Pancreas (tissue), 10 donors: ENCODE measurements at places on chromosomes 2 and 18. TPM values are rescaled to one million over a fixed set of nuclear protein-coding genes. Genes with fewer than 3 reads are reported as not detected.

The SIX3 gene
- polyA plus RNA-seq, result 1.7 TPM

- DNase-seq, result peak; percentile 78
These were observed 2.4 kb upstream of the ARHGEF4 start for GRCh38 chr2:130834091-130834930.

The QPCT gene
- polyA plus RNA-seq, result 69.0 TPM

GRCh38 chr2:54572636-54573536 is 116.8 kb downstream of the SPTBN1 start:
- DNase-seq, result no peak

GRCh38 chr2:27856386-27856785 is 33.8 kb downstream of the RBKS start:
- DNase-seq, result no peak

GRCh38 chr2:157333304-157334047 is 7.9 kb upstream of the ERMN start:
- no peak for DNase-seq

DNA sequence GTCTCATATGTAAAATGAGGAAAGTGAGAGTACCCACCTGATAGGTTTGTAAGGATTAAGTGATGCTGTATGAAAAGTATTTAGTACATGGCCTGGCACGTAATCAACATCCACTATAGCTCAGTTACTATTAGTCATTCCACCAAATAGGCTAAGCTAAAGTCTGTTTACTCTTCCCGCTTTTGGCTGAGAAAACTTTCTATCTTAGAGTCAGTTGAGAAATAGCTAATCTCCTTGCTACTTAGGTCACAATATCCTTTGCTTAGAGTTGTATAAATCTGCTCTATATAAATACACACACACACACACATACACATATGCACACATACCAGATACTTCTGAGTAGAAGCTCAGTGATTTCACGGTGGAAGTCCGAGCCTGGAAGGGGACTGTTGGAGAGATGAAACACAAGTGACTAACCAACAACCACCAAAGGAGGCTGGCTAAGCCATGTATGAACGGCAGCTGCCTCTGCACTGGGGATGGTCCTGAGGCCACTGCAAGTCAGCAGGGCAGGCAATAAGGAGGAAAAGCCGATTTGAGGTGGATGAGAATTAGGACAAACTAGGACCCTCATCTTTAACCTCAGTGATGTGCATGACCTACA is 104.6 kb upstream of the EPHA4 start:
- DNase-seq, result no peak

The TEKT4 gene
- polyA plus RNA-seq, result not detected

- DNase-seq, result no peak
These were observed 36.7 kb upstream of the BMP10 start for GRCh38 chr2:68907920-68908253.

The SPC25 gene
- polyA plus RNA-seq, result 0.61 TPM

The CYP27A1 gene
- 9.9 TPM for polyA plus RNA-seq

GRCh38 chr2:13135856-13136255 is 419.1 kb downstream of the TRIB2 start:
- no peak for DNase-seq

- DNase-seq, result no peak
These were observed 49.1 kb upstream of the ANKRD62 start for GRCh38 chr18:12044591-12044990.

DNA sequence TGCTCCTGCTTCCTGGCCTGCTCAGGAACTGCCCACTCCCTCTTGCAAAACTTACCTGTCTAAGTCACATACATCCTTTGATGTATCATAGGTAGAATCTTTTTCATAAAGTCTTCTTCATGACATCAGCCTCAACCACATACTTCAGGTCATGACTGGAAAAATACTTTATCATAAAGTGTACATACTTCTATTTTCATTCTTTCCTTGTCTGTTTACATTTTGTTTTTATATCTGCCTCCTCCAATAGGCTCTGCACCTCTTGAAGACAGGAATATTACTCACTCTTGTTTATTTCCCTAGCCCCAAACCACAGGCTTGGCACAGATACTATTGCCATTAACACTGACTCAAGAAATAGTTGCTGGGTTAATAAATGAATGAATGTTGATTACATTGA is 43.6 kb upstream of the ZNF804A start:
- DNase-seq, result no peak

DNA sequence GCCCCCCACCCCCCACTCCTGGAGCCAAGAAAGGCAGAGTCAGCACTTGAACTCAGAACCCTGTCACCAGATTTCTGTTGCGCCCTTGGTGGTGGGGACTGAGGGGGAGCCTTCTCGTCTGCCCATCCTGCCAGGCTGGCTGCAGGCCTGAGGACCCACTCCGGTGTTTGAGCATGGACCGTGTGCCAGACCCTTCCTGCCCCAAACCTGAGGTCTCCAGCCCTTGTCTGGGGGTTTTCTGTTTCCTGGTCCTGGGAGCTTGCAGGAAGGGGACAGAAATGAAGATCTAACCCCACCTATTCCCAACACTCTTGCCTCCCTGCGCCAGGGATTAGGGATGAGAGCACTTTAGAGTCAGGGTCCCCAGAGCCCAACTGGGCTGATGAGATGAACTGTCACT is 190.6 kb downstream of the HAUS1 start:
- no peak for DNase-seq
